ENCODE measurements at places on chromosomes 4 and X.

DNA sequence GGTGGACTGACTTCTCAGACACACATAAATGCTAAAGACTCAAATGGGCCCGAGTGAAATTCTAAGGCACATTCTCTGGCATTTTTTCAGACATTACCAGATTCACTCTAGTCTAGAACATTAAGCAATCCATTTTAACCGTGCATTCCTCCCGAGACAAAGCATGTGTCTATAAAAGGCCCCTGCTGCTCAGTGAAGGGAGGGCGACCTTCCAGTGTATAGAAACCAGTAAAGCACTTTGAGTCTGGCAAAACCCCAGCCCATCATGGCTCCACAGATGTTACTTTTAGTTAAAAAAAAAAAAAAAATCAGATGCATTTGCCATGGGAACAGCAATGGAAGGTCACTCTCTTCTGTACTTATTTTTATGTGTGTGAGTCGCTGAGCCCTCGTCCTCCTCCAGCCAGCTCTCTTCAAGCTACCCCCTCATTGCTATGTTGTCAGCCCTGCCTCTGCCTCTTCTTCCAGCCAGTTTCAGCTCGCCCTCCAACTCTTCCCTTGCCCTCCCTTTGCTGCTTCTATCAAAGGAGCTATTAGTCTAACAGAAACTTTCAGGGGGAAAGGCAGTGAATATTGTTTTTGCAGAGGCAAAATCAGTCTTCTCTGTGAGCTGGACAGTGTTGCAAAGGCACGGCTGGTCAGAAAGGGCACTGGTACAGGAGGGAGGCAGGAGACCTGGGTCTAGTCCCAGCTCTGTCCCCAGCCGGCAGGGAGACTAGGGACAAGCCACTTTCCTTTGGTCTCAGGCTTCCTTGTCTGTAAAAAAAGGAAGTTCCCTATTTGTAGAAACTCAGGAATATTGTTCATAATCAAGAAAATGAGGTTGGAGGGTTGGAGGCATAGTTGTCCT lies 644.2 kb downstream of the ZNF674 start:
- no peak for DNase-seq

DNA sequence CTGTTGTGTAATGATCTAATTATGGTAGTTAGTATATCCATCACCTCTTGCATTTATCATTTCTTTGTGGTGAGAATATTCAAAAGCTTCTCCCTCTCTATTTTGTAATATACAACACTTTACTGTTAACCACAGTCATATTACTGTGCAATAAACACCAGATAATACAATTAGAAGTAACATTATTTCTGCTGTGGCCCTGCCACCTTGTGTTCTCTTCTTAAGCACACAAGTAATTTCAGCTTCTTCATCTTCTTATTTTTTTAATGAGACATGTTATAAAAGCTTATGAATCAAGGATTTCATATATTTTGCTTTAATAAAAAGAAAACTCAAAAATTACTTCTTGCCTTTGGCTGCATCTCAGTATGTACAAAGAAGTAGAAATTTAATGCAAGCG lies 675.2 kb upstream of the INTU start:
- DNase-seq: no peak

GRCh38 chr4:123365412-123365811 lies 31.2 kb upstream of the SPRY1 start:
- no peak for DNase-seq

DNA sequence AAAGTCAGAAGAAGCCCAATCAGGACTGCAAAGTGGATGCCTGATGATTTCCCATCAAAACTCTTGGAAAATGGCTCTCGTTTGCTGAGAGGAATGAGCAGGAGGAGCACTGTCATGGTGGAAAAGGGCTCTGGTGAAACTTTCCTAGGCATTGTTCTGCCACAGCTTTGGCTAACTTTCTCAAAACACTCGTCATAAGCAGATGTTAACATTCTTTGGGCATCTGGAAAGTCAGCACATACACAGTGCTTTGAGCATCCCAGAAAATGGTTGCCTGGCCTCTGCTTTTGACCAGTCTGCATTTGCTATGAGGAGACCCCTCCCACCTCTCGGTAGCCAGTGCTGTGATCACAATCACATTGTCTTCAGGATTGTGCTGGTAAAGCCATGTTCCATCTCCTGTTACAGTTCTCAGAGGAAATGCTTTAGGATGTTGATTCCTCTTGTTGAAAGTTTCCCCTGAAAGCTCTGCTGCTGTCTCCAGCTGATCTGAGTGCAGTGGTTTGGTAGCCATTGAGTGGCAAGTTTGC lies 25.2 kb upstream of the TBC1D14 start:
- no peak for DNase-seq

Data from T-helper 22 cell (primary cell).